Left hindlimb (tissue), 1 donor: ENCODE measurements at places on chromosomes 7 and 10.

GRCh38 chr10:95268438-95268837, 22.4 kb downstream of the PDLIM1 start:
- peak; percentile 34 for DNase-seq

GRCh38 chr10:35834877-35835494, 192.9 kb upstream of the FZD8 start:
- no peak for DNase-seq

DNA sequence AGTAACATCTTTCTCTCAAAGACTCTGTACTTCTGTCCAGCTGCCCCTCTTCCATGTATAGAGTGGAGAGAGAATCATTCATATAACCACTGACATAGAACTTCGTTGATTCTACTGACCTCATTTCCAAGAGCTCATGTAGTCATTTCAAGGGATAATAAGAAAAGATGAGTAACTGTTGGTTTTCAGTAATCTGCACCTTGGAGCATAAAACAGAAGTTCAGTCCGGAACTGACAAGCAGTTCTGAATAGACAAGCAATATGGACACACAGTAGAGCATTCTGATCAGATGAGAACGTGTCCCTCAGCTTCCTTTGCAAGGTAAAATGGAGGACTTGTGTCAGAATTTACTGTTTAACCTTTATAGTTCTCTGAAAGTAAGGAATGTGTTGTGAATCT, 847.1 kb downstream of the REEP3 start:
- DNase-seq: no peak

- DNase-seq: no peak
Observed at GRCh38 chr10:98463976-98464754, 17.4 kb upstream of the HPS1 start.

- no peak for DNase-seq
Observed at GRCh38 chr10:84825330-84825729, 496.9 kb downstream of the CCSER2 start.

DNA sequence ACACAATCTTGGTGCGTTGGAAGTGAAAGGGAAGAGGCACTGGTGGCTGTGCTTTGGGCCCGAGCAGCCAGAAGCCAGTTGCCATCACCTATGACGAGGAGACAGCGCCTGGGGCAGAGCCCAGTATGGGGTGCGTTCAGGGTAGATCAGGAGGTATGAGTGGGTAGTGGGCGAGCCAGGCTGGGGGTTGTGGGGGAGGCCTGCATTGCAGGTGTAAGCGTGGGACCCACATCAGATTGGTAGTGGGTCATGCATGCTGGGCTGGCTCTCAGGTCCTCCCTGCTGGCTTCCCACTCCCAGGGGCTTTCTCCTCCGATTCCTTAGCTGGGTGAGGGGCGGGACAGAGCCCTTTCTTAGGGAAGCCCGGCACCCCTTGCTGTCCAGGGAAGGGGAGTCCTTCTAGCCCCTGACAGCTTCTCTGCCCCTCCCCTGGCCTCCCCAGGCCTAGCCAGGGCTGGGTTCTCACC, 445 bp upstream of the PVRIG start:
- DNase-seq: no peak

- DNase-seq: peak; percentile 98
Observed at GRCh38 chr7:139230774-139231512, at the start of gene UBN2. UBN2 (plus strand) TSS chr7:139231237; CDS start chr7:139231485, 248 bp downstream.

DNA sequence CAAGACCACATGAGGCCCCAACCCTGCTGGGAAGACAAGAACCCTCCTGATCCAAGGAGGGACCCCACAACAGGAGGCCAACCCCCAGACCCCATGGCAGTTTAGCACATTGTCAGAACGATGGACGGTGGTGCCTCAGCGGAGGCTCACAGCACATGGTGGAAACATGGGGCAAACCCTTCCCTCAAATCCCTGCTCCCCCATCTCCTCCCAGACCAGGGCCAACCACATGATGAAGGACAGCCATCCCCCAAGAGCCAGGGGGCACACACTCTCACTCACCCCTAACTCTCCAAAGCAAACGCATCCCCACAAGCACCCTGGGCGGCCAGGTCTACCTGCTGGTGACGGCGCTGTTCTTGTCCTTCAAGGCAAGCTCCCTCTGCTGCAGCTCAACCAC, 83.9 kb downstream of the MAD1L1 start:
- no peak for DNase-seq

GRCh38 chr10:69446229-69446628, 5.0 kb upstream of the TSPAN15 start:
- no peak for DNase-seq

- no peak for DNase-seq
Observed at GRCh38 chr10:105585171-105585570, 944.1 kb downstream of the SORCS3 start.

DNA sequence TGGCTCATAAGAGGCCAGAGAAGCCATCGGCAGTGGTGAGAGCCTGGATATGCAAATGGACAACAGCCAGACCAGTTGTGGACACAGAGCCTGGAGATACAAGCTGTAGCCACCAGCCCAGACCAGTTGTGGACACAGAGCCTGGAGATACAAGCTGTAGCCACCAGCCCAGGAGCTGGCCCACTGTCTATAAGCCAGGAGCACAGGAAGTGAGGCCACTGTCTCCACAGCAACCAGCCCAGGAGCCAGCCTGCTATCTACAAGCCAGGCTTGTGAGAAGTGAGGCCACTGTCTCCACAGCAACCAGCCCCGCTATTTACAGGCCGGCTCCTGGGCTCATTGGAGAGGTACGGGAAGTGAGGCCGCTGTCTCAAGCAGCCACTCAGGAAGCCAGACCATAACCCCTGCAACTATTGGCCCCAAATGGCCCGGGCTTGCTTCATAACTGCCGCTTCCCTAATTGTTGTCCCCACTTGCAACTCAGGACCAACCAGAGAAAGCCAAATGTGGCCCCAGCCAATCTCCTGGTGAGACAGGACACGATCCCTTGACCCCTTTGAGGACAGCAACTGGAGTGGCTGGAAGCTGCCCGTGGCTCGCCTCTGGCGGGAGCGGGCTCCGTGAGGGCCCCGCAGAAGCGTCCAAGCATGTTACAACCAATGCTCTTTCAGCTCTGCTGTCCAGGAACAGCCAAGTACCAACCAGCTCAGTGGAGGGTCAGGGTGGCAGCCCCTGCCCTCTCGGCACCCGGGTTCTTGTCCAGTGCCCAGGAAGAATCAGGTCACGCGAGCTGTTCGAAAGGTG, 44.1 kb upstream of the CNPY1 start:
- DNase-seq: no peak

DNA sequence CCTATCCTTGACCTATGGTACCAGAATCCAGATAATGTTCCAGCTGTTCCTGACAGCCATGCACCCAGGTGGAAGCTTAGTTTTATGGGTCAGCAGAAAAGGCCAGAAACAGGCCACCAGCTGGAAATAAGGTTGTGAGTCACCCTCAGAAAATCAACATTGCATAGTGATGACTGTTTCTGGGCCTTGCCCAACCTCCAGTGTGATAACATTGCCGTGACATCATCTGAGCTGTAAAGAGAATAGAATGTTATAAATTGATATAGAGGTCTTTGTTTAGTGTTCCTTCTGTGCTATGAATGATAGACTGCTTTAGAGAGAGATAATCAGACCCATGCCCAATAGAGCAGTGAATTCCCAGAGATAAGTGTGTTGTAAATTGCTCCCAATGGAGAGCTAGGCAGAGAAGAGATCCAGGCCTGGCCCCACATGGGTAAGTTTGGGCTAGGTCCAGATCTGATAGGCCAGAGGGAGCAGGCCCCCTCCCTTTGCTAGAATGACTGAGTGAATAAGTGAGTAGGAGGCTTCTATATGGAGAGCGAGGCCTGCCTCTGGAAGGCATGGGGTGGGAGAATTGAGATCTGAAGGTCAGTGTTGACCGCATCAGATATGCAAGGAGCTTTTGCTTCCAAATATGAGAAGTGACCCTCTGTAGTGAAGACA, 14.2 kb upstream of the HPS1 start:
- no peak for DNase-seq

GRCh38 chr7:132286836-132287235, 289.4 kb downstream of the PLXNA4 start:
- no peak for DNase-seq

- DNase-seq: no peak
Observed at GRCh38 chr10:31186225-31187000, 132.6 kb upstream of the ZEB1 start.

DNA sequence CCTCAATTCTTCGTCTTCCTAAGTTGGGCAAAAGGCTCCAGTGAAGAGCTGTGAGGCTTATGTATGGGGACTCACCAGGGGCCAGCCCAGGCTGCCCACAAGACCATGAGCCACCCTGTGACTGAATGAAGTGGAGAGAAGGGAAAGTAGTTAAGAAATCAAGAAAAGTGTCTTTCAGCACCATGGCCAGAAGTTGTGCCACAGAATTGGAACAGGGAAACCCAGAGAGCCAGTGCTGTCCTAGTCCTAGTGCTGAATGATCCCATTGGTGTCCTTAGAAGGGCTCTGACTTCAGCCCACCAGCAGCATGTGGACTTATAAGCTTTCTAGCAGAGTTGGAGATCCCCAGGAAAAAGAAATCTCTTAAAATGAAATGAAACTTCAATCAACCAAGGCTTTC, 37.0 kb upstream of the CCSER2 start:
- no peak for DNase-seq

- no peak for DNase-seq
Observed at GRCh38 chr7:101905203-101905865, 87.9 kb downstream of the CUX1 start.

GRCh38 chr10:100562008-100562672, 26.4 kb downstream of the HIF1AN start:
- peak; percentile 53 for DNase-seq

DNA sequence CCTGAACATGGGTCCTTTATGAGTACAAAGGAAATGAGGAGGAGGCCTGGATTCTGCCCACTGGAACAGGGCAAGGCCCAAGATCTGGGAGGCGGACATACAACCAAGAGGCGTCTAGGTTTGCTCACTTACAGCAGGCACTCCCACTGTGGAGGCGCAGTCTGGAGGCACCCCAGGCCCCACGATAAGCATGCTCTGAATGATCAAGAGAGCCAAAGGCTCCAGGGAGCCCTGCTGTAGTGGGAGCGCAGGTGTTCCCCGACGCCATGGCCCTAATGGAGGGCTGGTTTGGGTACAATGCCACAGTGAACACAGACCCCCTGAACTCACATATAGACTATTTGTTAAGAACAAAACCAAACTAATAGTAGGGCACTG, 88.1 kb downstream of the FAM53B start:
- no peak for DNase-seq

DNA sequence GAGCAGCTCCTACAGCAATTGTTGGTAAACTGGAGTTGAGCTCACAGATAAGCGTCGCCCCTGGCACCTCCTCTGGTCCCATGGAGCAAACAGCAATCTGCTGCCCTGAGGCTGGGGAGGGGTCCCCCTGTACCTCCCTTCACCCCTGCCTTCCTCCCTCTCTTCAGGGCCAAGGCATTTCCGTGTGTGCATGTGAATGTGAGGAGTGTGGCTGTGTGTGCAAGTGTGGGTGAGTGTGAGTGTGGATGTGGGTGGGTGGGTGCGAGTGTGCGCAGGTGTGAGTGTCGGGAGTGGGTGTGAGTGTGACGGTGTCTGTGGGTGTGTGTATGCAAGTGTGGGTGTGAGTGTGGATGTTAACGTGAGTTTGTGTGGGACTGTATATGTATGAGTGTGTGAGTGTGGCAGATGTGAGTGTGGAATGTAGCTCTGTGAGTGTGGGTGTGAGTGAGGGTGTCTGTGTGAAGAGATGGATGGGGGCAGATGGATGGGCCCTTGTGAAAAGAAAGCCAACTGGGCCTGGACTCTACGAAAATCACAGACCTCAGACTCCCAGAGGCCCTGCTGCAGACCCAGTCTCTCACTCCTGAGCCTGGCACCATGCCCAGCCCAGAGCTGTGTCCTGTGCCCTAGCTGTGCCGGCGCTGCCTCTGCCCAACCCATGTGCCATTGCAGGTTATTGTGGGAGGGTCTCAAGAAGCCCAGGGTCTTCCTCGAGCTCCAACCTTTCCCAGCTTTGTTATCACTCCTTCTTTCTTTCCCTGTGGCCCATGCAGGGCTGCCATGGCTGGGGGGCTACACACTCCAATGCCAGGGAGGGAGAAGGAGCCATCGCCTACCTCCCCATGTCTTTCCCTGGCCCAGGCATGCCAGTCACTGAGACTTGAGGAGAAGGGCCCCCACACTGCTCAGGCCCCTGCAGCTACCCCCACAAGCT, 73.9 kb downstream of the GRID1 start:
- no peak for DNase-seq

- no peak for DNase-seq
Observed at GRCh38 chr7:125654076-125654475, 724.5 kb upstream of the POT1 start.

DNA sequence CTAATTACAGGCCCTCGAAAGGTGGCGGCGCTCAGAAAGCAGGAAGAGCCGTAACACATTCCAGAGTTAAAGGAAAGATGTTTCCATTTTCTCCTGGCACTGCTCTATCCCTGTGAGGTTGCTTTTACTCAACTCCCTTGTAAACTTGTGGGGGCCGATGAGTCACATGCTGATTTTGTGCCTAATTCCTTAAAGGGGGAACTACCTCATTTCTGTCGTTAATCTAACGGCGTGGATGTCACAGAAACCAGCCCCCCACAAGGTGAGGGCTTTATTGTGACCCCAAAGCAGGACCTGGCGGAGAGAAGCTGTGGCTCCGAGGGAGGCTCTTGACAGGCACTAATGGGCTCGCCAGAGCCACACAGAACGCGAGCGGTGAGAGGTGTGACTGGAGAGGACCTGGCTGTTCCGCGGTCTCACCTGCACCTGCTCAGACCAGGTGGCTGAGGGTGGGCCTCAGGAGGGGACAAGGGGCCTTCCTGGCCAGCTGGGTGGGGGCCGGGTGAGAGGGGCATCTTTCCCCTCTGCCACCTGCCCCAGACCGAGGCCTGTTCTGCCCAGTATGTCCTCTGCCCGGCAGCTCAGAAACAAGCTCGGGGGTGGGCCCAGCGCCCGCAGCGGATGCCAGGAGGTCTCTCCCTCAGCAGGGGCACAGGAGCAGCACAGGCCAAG, 50.9 kb downstream of the CALML3 start:
- no peak for DNase-seq

DNA sequence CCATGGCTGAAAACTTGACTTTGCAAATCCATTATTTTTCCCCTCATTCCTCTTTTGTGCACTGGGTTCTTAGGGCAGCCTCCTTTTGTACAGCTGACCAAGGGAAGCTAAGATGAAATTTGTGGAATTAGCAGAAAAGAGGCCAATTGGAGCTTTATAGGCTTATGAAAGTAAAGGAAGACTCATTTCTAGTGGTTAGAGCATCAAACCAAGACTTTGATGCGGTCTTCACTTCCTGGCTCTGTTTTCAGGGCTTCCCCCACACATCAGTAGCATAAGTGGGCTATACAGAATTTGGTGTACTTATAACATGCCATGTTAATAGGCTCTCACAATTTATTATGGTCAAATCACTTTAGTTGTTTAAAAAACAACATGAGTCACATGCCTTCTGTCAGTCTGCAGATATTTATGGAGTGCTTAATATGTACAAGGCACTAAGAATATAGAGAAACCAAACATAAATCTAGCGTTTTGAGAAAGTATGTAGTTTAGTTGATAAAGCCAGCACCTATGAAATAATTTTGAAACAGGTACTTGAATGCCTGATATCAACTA, 5.7 kb downstream of the AUTS2 start:
- no peak for DNase-seq

- no peak for DNase-seq
Observed at GRCh38 chr7:36929791-36930190, 205.5 kb upstream of the AOAH start.

GRCh38 chr10:15118615-15119014, 21.5 kb downstream of the RPP38 start:
- DNase-seq: no peak

GRCh38 chr10:91711885-91712680, 79.2 kb upstream of the PPP1R3C start:
- peak; percentile 61 for DNase-seq
